ENCODE measurements at places on chromosomes 7 and 10.

- no peak for DNase-seq
Observed at GRCh38 chr7:151700586-151701165, 176.2 kb downstream of the PRKAG2 start.

DNA sequence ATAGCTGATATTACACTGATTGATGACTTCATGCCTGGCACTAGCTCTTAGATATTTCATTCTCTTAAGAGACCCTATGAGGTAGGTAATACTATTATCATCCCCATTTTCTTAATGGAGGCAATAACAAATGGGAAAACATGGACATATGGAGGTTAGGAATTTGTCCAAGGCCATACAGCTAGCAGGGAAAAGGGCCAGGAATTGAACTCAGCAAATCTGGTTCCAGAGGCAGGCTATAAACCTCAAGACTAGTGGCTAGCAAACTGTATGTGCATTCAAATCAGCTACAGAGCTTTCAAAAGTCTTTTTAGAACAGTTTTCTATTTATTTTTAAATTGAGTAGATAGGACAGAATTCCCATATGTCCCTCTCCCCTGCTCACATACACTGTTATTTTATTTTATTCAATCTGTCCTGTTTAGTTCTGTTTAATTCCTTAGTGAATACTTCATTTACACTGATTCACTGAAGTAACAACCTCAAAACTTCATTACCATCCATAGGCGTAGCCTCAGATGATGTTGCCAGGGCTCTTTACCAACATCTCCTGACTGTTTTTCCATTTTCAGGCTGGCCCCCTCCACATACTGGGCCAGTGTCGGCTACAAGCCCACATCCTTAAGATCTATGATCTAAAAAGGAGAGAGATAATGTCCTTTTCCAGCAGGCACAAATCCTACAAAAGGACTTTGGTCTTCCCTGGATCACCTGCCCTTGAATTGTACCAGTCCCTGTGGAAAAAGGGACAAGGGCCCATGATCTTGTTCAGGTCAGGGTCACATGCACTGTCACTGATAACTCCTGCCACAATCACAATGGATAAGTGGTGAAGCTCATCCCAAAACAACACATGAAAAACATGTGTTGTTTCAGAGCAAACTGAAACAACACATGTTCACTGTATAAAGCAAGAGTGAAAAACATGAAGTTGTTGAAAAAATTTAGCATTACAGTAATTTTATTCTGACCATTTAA is 15.9 kb downstream of the FAM24B start:
- no peak for DNase-seq

GRCh38 chr10:60869652-60870415 is 74.2 kb downstream of the RHOBTB1 start:
- DNase-seq, result no peak

DNA sequence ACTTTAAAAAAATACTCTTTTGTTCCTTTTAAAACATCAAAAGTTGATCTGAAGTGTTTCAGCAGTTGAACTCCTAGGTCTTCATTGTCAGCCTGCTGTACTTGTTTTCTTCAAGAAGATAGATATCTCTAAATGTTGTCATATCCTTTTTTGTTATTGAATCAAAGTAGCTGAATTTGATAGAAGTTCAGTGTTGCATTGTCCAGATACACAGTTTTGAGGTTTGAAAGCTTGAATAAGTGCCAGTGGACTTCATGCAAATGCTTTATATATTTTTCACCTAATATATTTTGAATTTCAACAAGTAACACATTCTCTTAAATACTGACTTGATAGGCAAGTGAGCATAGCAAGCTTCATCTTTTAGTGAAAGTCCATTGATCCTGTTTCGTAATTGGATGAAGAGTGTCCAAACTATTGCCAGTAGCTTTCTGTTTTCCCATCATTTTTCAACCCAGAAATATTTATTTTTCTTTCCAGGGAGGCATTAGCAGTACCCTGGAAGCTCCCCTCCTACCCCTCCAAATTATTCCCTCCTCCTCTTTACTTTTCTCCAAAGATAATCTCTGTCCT is 114.4 kb downstream of the TPST1 start:
- no peak for DNase-seq

GRCh38 chr10:13779748-13780147 is 193.0 kb downstream of the PRPF18 start:
- DNase-seq, result no peak

GRCh38 chr7:35802102-35802466 is 1.2 kb downstream of the SEPTIN7 start:
- no peak for DNase-seq
